ENCODE measurements at places on chromosomes 13 and 19.

DNA sequence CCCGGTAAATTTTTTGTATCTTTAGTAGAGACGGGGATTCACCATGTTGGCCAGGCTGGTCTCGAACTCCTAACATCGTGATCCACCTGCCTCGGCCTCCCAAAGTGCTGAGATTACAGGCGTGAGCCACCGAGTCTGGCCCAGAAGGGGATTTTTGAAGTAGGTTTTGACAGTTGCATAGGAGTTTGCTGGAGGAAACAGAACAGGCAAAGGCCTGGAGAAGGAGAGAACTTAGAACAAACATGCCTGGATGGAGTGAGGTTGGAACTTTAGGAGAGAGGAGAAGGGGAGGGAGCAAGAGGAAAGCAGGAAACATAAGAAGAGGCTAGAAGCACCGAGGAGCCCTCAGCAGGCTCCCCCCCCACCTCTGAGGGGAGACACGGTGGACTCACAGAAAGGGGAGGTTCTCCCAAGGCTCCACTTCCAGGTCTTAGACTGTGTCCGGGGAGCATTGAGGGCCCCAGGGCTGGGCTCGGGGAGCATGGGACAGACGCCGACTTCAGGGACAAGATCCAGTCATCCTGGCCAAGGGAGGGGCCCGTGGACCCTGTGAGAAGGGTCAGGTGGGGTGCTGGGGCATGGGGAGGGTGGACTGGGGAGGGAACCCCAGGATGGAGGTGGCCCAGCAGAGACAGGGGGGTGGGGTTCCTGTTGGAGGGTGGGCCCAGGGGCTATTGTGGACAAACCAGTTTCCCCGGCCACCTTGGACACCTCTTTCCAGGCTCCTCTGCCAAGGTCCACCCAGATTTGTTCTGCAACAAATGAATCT lies 1.8 kb upstream of the FBN3 start:
- no peak for DNase-seq

DNA sequence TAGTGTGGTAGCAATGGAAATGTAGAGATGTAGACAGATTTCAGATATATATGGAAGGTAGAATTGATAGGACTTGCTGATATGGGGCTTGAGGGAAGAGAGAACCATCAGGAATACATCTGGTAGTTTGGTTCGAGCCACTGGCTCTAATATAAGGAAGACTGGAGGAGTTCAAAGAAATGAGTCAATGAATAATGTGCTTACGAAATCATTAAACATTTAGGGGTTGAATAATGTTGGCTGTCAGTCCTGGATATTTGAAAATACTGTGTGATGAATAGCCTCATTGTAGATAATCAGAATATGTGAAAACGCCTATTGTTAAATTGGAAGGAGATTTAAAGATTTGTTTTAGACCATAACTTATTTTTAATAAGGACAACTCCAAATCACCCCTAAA lies 21.6 kb downstream of the SGCG start:
- no peak for DNase-seq

DNA sequence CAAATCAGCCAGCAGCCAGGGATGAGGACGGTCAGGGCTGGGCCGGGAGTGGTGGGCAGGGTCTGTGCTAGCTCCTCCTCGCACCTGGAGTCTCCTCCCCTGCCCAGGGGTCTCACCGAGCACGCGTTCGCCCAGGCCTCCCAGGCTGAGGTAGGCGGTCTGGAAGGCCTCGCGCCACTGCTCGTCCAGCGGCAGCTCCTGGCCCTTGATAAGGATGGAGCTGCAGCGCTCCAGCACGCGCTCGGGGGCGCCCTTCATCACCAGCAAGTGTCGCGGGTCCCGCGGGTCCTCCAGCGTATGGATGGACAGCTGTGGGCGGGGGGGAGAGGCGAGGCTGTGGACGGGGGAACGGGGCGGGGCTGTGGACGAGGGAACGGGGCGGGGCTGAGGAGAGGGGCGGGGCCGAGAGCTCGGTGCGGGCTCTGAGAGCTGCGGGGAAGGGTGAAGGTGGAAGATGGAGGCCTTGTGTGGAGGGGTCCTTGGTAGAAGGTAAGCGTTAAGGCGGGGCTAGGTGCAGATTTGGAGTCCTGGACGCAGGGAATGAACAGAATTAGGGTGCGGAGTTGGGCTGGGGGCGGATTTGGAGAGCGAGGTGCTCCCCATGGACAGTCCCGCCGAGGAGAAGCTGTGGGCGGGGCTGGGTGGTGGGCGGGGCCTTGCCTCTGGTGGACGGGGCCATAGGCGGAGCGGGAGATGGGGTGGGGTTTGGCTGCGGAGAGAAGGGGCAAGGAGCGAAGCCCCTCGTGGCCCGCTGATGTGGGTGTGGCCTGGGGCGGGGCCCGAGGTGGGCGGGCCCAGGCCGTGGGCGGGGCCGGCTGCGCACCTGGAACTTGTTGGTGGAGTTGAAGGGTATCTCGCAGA lies 5.7 kb downstream of the ATP4A start:
- peak; percentile 13 for DNase-seq

DNA sequence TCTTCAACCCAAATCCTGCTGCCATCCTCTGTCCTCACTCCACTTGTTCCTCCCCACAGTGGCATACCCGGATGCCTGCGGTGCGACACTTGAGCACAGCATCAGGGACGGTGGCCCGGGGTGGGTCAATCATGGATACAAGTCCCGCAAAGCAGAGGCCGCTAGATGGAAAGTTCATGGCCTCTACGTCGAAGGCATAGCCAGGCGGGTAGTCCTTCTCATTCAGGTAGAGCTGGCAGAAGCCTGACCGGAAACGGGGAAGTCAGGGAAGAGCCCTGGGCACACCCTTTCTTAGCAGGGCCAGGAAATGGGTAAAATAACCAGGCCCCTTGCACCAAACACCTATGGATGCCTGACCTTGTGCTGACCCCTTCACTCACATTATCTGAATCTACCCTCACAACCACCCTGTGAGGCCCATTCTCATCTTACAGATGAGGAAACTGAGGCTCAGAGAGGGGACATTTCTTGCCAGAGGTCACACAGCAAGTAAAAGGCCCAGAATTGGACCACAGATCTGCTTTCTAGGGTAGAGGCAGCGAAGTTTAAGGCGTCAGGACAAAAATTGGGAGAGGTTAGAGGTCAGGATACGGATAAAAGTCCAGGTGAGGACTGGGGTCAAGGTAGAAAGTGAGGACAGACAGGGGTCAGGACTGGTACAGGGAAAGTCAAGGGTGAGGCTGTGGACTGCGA lies 6.5 kb downstream of the ATP4A start:
- no peak for DNase-seq

DNA sequence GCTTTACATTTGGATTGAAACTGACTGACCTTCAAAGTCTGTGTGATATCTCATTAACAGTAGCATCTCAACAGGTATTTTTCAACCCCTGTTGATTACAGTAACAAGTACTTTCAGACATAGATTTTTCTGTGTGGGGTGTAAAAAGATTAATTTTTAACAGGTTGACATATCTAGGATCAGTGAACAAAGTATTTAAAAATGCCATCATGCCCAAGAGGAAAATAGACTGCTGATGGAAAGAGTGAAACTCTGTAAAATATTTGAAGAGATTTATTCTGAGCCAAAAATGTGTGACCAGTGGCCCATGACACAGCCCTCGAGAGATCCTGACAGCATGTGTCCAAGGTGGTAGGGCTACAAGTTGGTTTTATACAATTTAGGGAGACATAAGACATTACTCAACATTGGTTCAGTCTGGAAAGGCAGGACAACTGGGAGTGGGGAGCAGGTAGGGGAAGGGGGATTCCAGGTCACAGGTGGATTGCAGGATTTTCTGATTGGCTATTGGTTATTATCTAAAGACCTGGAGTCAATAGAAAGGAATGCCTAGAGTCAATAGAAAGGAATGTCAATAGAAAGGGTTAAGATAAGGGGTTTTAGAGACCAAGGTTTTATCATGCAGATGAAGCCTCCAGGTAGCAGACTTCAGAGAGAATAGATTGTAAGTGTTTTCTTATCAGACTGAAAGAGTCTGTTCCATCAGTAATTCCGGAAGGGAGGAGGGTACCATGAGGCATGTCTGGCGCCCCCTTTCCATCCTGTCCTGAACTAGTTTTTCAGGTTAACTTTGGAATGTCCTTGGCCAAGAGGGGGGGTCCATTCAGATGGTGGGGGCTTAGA lies 29.1 kb downstream of the TNFRSF19 start:
- DNase-seq, result no peak

DNA sequence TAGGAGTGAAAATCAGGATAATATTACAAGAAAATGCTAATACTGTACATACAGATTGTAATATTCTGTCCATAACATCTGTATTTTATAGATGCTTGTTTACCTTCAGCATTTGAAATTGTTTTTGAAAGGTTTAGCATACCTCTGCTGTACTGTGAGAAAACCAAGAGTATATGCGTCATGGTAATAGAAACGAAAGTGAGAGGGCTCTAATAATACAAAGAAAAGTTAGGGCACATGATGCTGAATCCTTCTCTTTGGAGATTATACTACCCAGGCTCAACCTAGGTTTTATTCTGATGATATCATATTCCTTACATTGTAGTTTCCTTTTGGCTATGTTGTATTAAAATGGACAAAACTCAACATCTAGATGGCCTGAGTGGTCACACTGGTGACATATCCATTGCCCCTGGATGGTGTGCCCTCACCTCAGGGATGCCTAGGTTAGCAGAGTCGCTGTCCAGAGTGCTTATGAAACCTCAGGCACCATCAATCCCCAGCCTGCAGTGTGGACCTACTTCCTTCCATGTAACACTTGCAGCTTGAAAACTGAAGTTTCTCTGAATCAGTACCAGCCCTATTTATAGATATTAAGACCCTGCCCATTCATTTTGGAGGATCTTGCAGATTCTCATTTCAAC lies 253.7 kb downstream of the KCTD12 start:
- DNase-seq, result no peak

- DNase-seq, result no peak
These were observed 19.4 kb downstream of the CNFN start for GRCh38 chr19:42370626-42371175.

DNA sequence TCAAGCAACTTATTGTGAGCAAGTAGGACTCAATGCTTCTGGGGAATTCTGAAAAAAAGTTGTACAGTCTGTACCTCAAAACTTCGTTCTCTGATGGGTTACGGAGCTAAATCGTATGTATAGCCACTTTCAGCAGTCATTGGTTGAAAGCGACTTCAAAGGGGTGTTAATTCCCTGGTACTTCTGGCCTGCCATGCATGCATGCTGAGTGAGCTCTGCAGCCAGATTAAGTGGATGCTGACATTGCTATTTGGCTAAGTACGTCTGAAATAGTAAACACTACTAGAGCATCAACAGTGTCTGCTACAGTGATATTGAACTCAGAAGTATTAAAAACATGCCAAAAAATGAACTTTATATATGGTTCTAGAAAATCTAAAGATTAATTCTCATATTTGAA lies 1183.1 kb upstream of the PCDH20 start:
- no peak for DNase-seq

DNA sequence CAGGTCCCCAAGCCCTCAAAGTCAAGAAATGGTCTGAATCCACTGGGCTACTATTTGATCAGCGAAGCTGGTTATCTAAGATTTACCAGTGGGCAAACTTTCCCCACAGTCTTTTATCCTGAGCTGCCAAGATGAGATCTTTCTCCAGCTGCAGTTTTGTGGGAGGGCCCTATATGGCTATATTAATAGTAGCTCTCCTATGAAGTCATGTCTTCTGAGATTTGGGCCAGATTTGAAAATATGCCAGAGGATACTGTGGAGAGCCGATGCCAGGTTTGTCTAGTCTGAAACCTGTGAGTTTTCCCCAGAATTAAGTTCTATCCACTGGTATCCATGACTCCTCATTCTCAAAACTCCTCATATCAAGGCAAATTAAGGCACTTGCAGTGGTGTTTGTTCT lies 173.2 kb downstream of the FLT1 start:
- no peak for DNase-seq

- no peak for DNase-seq
These were observed 24.3 kb downstream of the ZNF90 start for GRCh38 chr19:20102097-20102496.

GRCh38 chr19:55358493-55358892 lies 4.0 kb upstream of the COX6B2 start:
- no peak for DNase-seq

DNA sequence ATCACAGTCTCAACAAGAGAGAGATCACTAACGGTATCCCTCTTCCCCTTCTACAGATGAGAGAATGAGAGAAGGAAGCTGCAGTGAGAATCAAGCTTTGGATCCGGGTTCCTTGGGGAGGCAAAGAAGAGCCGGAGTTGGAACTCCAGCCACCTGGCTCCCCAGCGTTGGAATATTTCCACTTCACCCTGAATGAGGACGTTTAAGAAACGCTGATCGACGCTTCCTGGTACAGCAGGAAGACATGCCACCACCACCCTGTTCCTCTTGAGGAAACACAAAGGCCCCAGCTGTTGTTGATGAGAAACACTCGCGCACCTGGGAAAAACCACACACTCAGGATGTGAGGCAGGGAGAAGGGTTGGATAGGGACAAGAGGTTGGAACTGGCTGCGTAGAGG lies 11.3 kb upstream of the CACNG8 start:
- no peak for DNase-seq

DNA sequence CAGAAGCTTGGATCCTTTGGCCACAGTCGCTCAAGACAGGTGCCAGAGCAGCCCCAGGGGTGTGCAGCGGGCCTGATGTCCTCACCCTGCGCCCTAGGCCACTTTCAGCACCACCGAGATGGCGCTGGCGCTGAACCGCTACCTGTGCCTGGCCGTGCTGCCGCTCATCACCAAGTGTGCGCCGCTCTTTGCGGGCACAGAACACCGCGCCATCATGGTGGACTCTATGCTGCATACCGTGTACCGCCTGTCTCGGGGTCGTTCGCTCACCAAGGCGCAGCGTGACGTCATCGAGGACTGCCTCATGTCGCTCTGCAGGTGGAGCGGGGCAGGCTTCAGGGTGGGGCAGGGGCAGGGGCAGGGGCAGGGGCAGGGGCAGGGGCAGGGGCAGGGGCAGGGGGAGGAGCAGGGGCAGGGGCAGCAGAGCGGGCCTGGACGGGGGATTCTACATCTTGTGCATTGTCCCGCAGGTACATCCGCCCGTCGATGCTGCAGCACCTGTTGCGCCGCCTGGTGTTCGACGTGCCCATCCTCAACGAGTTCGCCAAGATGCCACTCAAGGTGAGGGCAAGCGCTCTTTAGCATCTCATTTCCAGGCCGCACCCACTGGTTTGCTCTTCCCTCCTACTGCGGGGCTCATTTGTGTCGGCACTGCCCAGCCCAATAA lies 69.1 kb downstream of the RYR1 start:
- DNase-seq, result no peak

GRCh38 chr19:43656436-43656835 lies 13.5 kb downstream of the PLAUR start:
- no peak for DNase-seq

- DNase-seq, result no peak
These were observed 5.8 kb downstream of the PPFIA3 start for GRCh38 chr19:49125025-49125731.

GRCh38 chr13:94169454-94170144 lies 309.9 kb downstream of the DCT start:
- DNase-seq, result no peak

DNA sequence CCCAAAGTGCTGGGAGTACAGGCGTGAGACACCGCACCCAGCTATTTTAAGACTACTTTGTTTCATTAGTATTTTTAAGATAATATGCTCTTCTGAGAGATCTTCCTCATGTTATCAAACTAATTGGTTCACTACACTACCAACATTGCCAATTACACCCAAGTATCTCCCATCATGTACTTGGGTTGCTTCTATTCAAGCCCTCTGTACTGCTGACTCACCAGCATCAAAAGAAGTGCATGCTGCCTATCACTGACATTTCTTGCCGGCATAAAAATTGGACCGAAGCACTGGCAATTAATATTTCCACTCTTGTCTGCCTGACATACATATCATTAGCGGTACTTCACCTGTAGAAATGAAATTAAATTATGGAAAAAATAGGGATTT lies 164.2 kb upstream of the NBEA start:
- no peak for DNase-seq

GRCh38 chr19:6271721-6272410 lies 7.9 kb downstream of the MLLT1 start:
- DNase-seq, result no peak

All from central memory CD4-positive, alpha-beta T cell (primary cell).